CD8-positive, alpha-beta memory T cell (primary cell): ENCODE measurements at places on chromosomes 7 and 10.

- no peak for DNase-seq
Observed at GRCh38 chr7:2725178-2726105, 37.4 kb downstream of the AMZ1 start.

GRCh38 chr10:97095701-97096260 is 90.0 kb downstream of the SLIT1 start:
- no peak for DNase-seq

DNA sequence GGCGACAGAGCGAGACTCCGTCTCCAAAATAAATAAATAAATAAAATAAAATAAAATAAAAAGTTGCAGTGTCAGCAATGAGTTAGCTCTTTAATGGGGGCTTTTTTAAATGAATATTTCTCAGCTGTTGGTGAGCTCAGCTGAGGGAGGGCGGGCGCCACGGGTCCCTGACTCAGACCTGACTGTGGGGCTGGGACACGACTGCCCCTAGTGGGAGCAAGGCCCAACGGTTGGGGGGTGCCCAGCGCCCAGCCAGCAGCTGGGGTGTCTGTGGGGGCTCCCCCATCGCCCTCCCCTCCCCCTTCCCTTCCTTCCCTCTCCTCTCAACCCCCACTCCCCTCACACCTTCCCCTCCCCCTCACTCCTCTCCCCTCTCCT is 46.6 kb downstream of the PWWP2B start:
- DNase-seq: peak; percentile 58

- DNase-seq: no peak
Observed at GRCh38 chr7:119964788-119965542, 308.0 kb upstream of the KCND2 start.
